Stimulated activated CD8-positive, alpha-beta memory T cell treated with anti-CD3 and anti-CD28 coated beads, Interleukin-15, amount 100 ng/mL, for 24 hours (primary cell): ENCODE measurements at places on chromosomes 5 and 9.

GRCh38 chr5:38831909-38832308 is 13.9 kb upstream of the OSMR start:
- DNase-seq, result no peak

GRCh38 chr9:127194881-127195713 is 69.5 kb upstream of the GARNL3 start:
- no peak for DNase-seq

- no peak for DNase-seq
Measured at GRCh38 chr9:38058452-38059232, 10.4 kb downstream of the SHB start.

- DNase-seq, result no peak
Measured at GRCh38 chr5:140165101-140165922, 9.7 kb upstream of the CYSTM1 start.
